Diencephalon (tissue), 1 donor: ENCODE measurements at places on chromosomes 5 and 9. TPM values are rescaled to one million over a fixed set of nuclear protein-coding genes. Genes with fewer than 3 reads are reported as not detected.

TARS1 gene
- total RNA-seq, result 105 TPM

PCDHGA12 gene
- 7.4 TPM for total RNA-seq

STPG3 gene
- not detected for total RNA-seq

PCDHB11 gene
- total RNA-seq, result 14.8 TPM

OCLN gene
- total RNA-seq, result 12.0 TPM

SLC25A2 gene
- total RNA-seq, result 0.23 TPM

CARTPT gene
- 2.3 TPM for total RNA-seq

SPATA31D4 gene
- not detected for total RNA-seq

CHD1 gene
- total RNA-seq, result 66.4 TPM

SOHLH1 gene
- not detected for total RNA-seq
